Stimulated activated naive CD4-positive, alpha-beta T cell (primary cell): ENCODE measurements at places on chromosomes 5 and 9.

DNA sequence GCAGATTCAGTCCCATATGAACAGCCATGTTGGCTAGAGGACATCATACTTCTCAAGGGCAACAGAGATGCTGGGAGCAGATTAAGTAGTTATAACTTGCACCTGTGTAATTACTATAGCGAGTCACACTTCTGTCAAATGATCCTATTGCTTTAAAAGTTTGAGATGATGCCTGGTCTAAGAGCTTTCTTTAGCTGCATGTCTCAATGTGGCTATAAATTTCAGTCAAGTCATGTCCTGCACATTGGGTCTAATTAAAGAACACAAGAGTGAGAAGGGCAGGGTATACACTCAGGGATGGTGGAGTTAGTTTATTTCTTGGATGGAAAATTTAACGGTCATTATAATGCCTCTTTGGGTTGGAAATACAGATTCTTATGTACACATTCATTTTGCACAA lies 557.3 kb downstream of the RAB3C start:
- no peak for DNase-seq

DNA sequence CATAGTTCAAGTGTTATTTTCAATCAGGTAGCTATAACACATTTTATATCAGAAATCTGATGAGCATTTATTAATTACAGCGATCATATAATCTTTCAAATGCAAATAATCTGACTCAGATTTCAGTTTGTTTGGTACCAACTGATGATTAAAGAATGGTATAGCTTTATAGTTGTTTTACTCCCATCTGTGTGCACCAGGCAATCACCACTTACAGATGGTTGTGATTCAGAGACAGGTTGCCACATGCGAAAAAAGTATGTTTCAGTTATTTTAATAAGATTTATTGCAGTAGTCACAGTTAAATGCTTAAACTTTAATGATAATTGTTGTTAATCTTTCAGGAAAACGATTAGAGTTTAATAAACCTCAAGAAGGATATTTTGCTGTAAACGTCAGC lies 155.1 kb upstream of the ARRDC3 start:
- no peak for DNase-seq

- DNase-seq = no peak
These were observed 1.8 kb downstream of the ACTL7A start for GRCh38 chr9:108863891-108864290.

DNA sequence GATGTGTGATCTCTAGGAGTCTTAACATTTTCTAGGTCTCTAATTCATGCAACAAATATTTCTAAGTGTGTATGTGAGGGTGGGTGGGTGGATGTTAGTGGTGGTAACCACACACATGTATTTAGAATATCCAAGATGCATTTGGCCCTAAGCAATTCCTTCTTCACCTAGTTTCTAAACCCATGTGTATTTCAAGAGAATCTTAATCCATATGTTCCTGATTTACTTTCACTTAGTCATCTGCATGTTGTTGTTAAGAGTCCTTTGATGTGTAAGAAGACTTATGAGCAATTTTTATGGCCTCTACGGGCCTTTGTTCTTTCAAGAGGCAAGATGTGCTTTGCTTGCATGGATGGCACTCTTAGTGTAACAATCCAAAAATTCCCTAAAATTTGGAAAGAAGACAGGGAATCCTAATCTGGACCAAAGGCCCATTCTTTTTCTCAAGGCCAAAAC lies 282.6 kb downstream of the SPATA31D1 start:
- DNase-seq = no peak

- no peak for DNase-seq
These were observed 138.3 kb downstream of the RFK start for GRCh38 chr9:76255781-76256455.

DNA sequence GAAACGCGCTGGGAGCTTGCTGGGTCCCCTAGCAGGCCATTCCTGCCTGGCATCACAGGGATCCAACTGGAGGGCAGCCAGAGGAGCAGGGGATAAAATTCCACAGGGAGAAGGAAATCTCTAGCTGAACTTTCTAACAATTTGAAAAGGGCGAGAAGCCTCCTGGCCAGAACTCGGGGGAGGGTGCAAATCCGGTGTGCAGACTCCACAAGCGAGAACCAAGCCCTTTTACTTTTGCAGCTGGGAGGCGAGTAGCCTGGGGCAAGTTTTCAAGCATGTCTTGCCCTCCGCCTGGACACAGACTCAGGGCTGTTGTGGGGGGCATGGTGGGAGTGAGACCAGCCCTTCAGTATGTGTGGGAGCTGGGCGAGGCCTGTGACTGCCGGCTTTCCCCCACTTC lies 14.3 kb upstream of the POU5F2 start:
- DNase-seq = no peak

DNA sequence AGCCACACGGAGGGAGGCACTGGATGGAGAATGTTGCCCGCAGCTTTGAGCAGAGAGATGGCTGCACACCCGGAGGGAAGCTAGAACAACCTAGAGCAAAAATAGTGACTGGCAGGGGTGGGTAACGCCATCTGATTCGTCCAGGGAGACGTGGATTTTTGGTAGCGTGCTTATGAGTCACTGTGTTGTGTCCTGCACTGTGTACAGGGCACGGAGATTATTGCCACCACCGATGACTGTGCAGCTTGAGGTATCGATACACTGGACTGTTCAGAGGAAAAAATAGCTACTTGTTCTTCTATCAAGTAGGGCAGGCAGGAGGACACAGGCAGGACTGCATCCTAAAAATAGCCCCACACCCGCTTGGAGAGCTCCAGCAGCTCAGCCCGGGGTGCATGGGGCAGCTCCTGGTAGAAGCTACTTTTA lies 6.0 kb downstream of the UBE2QL1 start:
- DNase-seq = no peak

- DNase-seq = no peak
These were observed 43.5 kb upstream of the FABP6 start for GRCh38 chr5:160185626-160186360.

DNA sequence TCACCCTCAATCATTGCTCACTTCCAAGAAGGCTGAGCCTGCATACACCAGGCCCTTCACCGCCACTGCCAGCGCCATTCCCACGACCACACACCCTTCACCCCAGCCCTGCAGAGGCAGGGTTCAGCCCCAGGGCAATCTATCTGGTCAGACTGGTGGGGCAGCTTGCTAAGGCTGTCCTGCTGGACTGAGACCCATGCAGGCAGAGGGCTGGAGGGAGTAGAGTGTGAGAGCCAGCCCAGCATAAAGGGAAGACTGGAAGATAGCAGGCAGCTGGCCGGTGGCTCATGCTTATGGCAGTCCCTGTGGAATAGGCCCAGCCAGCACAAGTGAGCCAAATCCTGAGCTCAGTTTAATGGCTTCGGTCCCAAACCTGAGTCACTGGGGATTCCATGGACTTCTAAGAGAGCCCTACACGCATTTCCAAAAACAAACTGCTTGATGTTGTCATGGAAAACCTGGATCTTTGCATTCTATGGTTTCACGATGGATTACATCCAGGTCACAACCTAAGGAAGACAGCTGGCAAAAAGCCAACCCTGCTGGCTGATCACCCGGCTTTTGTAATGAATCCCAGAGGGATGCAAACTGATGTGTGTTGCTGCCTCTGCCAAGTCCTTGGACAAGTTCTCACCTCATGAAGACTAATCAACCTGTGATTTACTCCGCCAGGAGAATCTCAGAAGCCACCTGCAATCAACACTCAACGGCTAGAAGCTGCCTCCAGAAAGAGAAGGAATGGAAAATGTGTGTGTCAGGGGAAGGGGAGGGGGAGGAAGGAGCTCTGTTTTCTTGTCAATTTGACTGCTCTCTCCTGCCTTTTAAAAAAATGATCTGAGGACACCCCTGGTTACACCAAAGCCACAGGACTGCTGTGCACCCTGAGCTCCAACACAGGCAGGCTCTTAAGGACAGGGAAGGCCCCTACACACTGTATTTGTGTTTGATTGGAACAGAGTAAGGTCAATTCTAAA lies 143.6 kb downstream of the LHFPL2 start:
- DNase-seq = no peak

DNA sequence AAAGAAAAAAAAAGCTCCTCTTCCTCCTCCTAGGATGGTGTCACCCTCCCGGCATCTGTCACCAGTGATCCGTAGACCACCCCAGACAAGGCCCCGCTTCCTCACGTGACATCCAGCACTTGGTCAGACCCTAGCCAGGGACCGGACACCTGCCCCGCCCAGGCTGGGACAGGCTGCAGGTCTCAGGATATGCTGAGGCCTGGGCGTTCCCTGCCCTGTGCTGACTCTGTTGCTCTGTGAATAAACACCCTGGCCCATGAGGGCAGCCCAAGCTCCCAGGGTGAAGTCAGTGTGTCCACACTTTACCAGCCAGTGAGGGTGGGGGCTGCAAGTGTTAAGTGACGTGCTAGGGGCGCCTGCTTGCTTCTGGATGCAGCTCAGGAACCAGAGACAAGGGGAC lies 5.6 kb downstream of the EDF1 start:
- no peak for DNase-seq

- no peak for DNase-seq
These were observed 4.8 kb upstream of the C5orf47 start for GRCh38 chr5:173984218-173984617.

DNA sequence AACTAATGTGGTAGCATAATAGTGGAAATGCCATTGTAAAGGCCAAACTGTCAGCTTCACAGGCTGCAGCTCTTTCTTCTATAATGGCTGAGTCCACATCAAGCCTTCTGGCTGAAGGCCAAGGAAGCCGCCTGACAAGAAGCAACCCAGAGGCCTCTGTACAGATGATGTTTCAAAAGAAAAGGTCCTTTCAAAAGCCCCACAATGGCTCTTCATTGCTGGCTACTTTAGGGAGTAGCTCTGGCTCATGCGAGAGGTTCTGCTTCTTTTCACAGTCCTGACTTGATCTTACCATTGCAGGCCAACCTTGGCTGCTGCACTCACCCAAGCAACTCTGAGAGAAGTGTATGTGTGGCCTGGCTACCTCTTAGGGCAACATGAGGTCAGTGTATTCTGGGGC lies 54.5 kb upstream of the EQTN start:
- no peak for DNase-seq

- DNase-seq = no peak
These were observed 13.1 kb downstream of the ZNF608 start for GRCh38 chr5:124733329-124733650.

DNA sequence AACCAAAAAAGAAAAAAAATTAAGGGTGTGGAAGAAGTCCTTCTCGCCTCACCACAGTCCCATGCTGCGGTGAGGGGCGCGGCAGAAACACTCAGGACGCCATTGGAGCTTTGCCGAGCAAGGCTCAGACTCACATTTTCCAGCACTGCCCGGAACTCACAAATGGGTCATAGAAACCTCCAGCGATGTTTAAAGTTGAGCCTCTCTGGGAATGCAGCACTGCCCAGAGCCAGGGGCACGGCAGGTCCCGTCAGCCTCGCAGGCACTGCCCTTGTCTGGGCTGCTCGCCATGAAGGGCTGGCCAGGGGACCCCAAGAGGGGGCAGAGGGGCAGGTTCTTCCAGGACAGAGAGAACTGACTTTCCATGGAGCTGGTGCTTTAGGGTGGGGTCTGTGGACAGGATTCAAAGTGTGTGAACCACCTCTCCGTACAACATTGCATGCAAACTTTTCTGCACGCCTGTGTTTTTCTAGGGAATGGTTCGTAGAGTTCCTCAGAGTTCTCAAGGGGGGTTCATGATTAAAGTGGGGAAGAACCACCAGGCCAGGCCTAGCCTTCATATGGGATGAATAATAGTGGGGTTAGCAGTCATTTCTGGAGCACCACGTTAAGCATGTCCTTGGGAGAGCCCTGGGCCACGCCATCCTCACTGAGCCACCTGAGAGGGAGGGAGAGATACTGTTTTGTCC lies 38.4 kb downstream of the PRRX2 start:
- no peak for DNase-seq

GRCh38 chr5:9197881-9198260 lies 348.0 kb downstream of the SEMA5A start:
- DNase-seq = no peak

GRCh38 chr9:95461448-95462248 lies 55.1 kb downstream of the PTCH1 start:
- no peak for DNase-seq

- no peak for DNase-seq
These were observed 30.4 kb downstream of the SETX start for GRCh38 chr9:132324425-132324824.

GRCh38 chr9:134271338-134272301 lies 54.6 kb upstream of the RXRA start:
- no peak for DNase-seq

DNA sequence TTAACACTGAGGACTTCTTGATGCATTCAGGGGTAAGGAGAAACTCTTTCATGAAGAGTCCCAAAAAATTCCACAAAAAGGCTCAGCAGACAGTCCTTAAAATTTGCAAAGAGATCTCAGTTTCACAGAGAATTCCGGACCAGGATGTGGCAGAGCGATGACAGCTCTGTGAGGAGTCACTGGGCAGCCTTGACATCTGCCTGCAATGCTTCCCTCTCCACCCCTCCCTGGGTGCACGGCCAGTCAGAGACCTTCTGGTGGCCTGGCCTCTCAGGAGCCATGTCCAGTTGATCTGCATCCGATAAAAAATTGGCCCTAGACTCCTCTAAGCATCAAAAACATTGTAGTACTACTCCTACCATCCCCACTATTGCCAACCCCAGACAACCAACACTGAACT lies 76.8 kb downstream of the MACROH2A1 start:
- no peak for DNase-seq

- no peak for DNase-seq
These were observed 6.8 kb upstream of the MRPS30 start for GRCh38 chr5:44801992-44802391.

DNA sequence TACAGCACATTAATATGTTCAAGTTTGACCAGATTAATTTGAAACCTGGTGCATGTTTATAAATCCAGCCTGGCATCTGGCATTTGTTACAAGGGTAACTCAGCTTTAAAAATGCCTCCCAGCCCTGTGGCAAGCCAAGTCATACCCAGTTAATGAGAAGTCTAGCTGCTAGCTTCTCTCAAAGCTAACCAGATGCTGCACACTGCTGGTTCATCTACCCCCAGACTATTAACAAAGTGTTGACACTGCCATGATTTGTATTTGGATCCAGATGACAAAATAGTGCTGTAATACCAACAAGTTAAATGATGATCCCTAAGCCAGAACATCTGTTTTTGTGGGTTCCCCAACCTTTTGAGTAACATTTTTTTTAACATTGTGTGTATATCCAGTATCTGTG lies 573.7 kb upstream of the DAB2 start:
- DNase-seq = no peak

GRCh38 chr9:14354201-14354600 lies 40.3 kb upstream of the NFIB start:
- no peak for DNase-seq

GRCh38 chr5:138492560-138493045 lies 27.3 kb downstream of the EGR1 start:
- DNase-seq = no peak

DNA sequence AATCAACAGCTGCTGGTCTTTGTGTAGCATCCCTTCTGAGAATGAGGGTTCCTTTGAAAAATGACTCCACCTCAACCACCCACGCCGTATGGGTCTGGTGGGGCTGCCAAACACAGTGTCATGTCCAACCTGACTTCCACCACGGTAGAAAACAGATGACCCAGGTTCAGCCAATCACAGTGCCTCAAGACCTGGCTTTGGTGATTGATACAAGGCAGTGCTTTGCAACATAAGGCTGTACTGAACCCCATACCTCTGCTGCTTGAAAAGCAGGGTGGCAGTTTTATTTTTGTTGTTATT lies 11.5 kb upstream of the TGFBR1 start:
- no peak for DNase-seq

- no peak for DNase-seq
These were observed 8.3 kb upstream of the EEIG1 start for GRCh38 chr9:127989094-127989493.

- no peak for DNase-seq
These were observed 36.2 kb upstream of the CCDC180 start for GRCh38 chr9:97271292-97271691.

- DNase-seq = no peak
These were observed 116.1 kb downstream of the DCP2 start for GRCh38 chr5:113092683-113093082.
